ENCODE measurements at places on chromosomes 2 and 18. TPM values are rescaled to one million over a fixed set of nuclear protein-coding genes. Genes with fewer than 3 reads are reported as not detected.

REEP1 gene
- under 0.01 TPM for total RNA-seq

MEP1B gene
- total RNA-seq = not detected

FAM237A gene
- not detected for total RNA-seq

AMER3 gene
- not detected for total RNA-seq

ACMSD gene
- total RNA-seq = not detected

GNAL gene
- total RNA-seq = 0.28 TPM

KIF5C gene
- total RNA-seq = 0.28 TPM

RNU2-63P gene
- 174 TPM for total RNA-seq

PROM2 gene
- not detected for total RNA-seq

OTX1 gene
- not detected for total RNA-seq

POTEI gene
- total RNA-seq = not detected

SANBR gene
- total RNA-seq = 3.8 TPM

KANSL1L gene
- 8.1 TPM for total RNA-seq

VIL1 gene
- total RNA-seq = not detected

ASAP2 gene
- total RNA-seq = 26.9 TPM

LDLRAD4 gene
- not detected for total RNA-seq

BOK gene
- 13.3 TPM for total RNA-seq

EFEMP1 gene
- total RNA-seq = 164 TPM

SNRPD1 gene
- 6.8 TPM for total RNA-seq

TMEM237 gene
- 46.9 TPM for total RNA-seq

REG3A gene
- total RNA-seq = not detected

SPC25 gene
- total RNA-seq = 2.0 TPM

RTTN gene
- total RNA-seq = 19.9 TPM

HOXD1 gene
- not detected for total RNA-seq

PLEK gene
- total RNA-seq = under 0.01 TPM

VWA3B gene
- total RNA-seq = not detected

GAD1 gene
- total RNA-seq = not detected

CCNYL1 gene
- total RNA-seq = 6.7 TPM

KCNIP3 gene
- total RNA-seq = 0.83 TPM

C2orf80 gene
- total RNA-seq = not detected

NR4A2 gene
- 2.8 TPM for total RNA-seq

Data from IMR-90 (cell line).